Spleen (tissue), 13 donors: ENCODE measurements at places on chromosomes 3 and 15. TPM values are rescaled to one million over a fixed set of nuclear protein-coding genes. Genes with fewer than 3 reads are reported as not detected.
A peak's percentile ranks its signal among the peaks of the same experiment; 100 is the strongest.

Gene PLSCR4
- total RNA-seq: 32.5 TPM

Gene STRA6
- 1.8 TPM for total RNA-seq

Gene CELF6
- 2.6 TPM for total RNA-seq

Gene SLC51A
- 3.0 TPM for total RNA-seq

Gene CPNE9
- not detected for total RNA-seq

Gene CHRFAM7A
- 1.6 TPM for total RNA-seq

Gene DUOXA2
- not detected for total RNA-seq

Gene STXBP5L
- not detected for total RNA-seq

Gene PROK2
- 38.0 TPM for total RNA-seq

Gene XYLB
- total RNA-seq: 5.0 TPM

Gene DTX3L
- total RNA-seq: 67.4 TPM

Gene SUSD5
- 1.1 TPM for total RNA-seq

Gene DMXL2
- 72.8 TPM for total RNA-seq

Gene SHF
- total RNA-seq: 8.8 TPM

Gene TNNC1
- 1.7 TPM for total RNA-seq

GRCh38 chr15:55774113-55774970, 31.4 kb upstream of the PRTG start:
- no peak for DNase-seq
- no peak overlapping the region for H3K27ac ChIP-seq
- no peaks in the 10 kb centered on the region for H3K27me3 ChIP-seq
- H3K4me3 ChIP-seq: no peak overlapping the region
- no peaks in the 10 kb centered on the region for H3K36me3 ChIP-seq

DNA sequence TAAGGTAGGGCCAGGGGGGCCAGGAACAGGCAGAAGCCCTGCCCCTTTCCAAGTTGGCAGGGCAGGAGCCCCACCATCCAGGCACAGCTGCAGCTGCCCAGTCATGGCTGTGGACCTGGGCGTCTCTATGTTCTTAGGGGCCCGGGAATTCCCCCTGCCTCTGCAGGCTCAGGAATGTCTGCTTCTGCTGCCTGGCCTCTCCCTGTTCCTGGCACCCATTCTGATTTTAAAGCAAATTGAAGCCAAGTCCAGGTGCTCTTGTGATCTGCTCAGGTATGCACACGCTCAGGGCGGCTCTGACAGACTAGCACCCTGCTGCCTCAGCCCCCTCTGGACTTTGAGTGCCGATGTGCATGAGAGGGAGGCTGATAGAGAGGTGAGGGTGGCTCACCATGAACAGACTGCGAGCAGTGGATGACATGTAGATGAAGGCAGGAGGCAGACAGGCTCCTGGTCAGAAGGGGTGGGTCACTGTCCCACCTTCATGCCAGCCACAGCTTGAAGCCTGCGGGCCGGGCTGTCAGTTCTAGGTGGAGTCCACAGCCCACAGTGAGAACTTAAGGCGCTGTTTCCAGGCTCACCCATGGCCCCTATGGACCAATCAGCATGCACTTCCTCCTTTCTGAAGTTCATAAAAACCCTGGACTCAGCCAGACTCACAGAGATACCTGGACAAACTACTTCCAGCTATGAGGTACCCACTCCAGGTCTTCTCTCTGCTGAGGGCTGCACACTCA, 747.8 kb upstream of the GBE1 start:
- no peaks in the 10 kb centered on the region for H3K27me3 ChIP-seq
- no peaks in the 10 kb centered on the region for H3K36me3 ChIP-seq
- no peak overlapping the region for H3K4me3 ChIP-seq
- DNase-seq: no peak

DNA sequence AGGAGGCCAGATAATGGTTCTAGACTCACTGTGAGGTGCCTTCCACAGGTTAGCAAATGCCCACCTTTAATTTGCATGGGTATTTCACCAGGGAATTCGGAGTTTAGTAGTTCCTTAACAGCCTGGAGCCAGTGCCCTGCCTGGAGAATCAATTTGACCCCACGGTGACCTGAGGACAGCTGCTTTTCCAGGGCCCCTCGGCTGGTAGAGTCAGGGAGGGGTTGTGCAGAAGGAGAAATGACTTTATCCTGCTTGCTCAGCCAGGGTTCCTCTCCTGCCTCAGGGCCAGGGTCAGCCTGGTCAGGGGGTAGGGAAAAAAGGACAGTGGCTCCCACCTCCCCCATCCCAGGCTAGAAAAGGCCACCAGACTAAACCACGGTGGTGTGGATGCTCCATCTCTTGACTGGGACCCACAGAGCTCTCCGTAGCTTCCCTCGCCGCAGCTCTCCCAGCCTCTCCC, 12.0 kb downstream of the DLL4 start:
- DNase-seq: no peak
- peaks cover 76% of the 10 kb centered on the region for H3K4me1 ChIP-seq
- peak overlapping the region; percentile 91 for H3K27ac ChIP-seq

GRCh38 chr3:15277861-15278500, 54.4 kb downstream of the SH3BP5 start:
- no peak overlapping the region for H3K27ac ChIP-seq
- peaks cover 49% of the 10 kb centered on the region for H3K4me1 ChIP-seq
- H3K4me3 ChIP-seq: no peak overlapping the region
- DNase-seq: no peak
- no peaks in the 10 kb centered on the region for H3K36me3 ChIP-seq

- H3K36me3 ChIP-seq: peaks cover 7% of the 10 kb centered on the region
- H3K27me3 ChIP-seq: no peaks in the 10 kb centered on the region
- no peak overlapping the region for H3K27ac ChIP-seq
Observed at GRCh38 chr3:185935465-185936272, 2.1 kb downstream of the TRA2B start.

DNA sequence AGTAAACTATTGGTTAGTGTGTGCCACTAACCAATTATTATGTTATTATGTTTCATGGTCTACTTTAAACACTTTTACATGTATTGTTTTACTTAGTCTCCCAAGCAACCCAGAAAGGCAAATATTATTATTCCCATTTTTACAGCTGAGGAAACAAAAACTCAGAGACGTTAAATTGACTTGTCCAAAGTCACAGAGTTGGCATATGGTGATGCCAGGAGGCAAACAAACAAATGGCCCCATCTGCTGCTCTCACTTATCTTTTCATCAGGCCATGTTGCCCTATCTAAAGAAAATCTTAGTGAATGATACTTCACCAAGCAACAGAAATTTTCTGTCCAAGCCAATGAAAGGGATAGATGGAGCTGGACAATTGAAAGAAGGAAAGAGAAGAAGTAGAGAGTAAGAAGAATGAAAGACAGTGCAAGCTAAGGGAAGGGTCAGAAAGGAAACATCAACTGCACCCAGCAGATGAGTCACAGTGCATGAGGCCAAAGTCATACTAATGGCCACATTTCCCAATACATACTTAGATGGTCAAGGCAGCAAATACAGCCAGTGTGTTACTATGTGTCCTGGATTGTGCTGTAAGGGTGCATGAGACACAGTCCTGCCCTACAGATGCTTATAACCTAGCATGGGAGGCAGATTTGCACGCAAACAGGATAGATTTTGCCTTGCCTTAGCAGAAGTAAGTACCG, 266.9 kb downstream of the KCNMB2 start:
- H3K27me3 ChIP-seq: no peaks in the 10 kb centered on the region
- no peak for DNase-seq
- no peaks in the 10 kb centered on the region for H3K36me3 ChIP-seq
- H3K27ac ChIP-seq: no peak overlapping the region

GRCh38 chr3:88031642-88032077, 27.1 kb downstream of the CGGBP1 start:
- H3K36me3 ChIP-seq: no peaks in the 10 kb centered on the region
- no peaks in the 10 kb centered on the region for H3K4me1 ChIP-seq
- no peak for DNase-seq
- H3K27ac ChIP-seq: peak overlapping the region; percentile 71
- no peaks in the 10 kb centered on the region for H3K27me3 ChIP-seq

GRCh38 chr3:170749765-170750477, 120.1 kb downstream of the RPL22L1 start:
- no peak for DNase-seq
- H3K4me1 ChIP-seq: no peaks in the 10 kb centered on the region
- H3K36me3 ChIP-seq: no peaks in the 10 kb centered on the region
- peaks cover 8% of the 10 kb centered on the region for H3K27me3 ChIP-seq
- no peak overlapping the region for H3K4me3 ChIP-seq
- no peak overlapping the region for H3K27ac ChIP-seq

GRCh38 chr15:49979705-49980382, 139.2 kb downstream of the ATP8B4 start:
- no peaks in the 10 kb centered on the region for H3K27me3 ChIP-seq
- H3K27ac ChIP-seq: no peak overlapping the region
- no peak for DNase-seq
- H3K4me3 ChIP-seq: no peak overlapping the region

- DNase-seq: no peak
- H3K4me3 ChIP-seq: no peak overlapping the region
- H3K27ac ChIP-seq: no peak overlapping the region
- no peaks in the 10 kb centered on the region for H3K36me3 ChIP-seq
- H3K27me3 ChIP-seq: no peaks in the 10 kb centered on the region
- peaks cover 16% of the 10 kb centered on the region for H3K4me1 ChIP-seq
Observed at GRCh38 chr3:143843587-143843986, 4.7 kb downstream of the SLC9A9 start.

- no peak overlapping the region for H3K4me3 ChIP-seq
- H3K4me1 ChIP-seq: peaks cover 5% of the 10 kb centered on the region
- DNase-seq: no peak
- no peaks in the 10 kb centered on the region for H3K27me3 ChIP-seq
- H3K27ac ChIP-seq: no peak overlapping the region
- H3K36me3 ChIP-seq: peaks cover 7% of the 10 kb centered on the region
Observed at GRCh38 chr15:82168296-82168695, 94.2 kb downstream of the EFL1 start.

- H3K36me3 ChIP-seq: no peaks in the 10 kb centered on the region
- no peak overlapping the region for H3K27ac ChIP-seq
- H3K27me3 ChIP-seq: no peaks in the 10 kb centered on the region
Observed at GRCh38 chr3:130644628-130645253, 101.9 kb downstream of the PIK3R4 start.

GRCh38 chr15:83899670-83900069, 245.7 kb downstream of the ADAMTSL3 start:
- no peak overlapping the region for H3K27ac ChIP-seq
- no peaks in the 10 kb centered on the region for H3K36me3 ChIP-seq
- no peak overlapping the region for H3K4me3 ChIP-seq
- H3K27me3 ChIP-seq: no peaks in the 10 kb centered on the region

- DNase-seq: no peak
- H3K4me1 ChIP-seq: no peaks in the 10 kb centered on the region
- H3K4me3 ChIP-seq: no peak overlapping the region
- H3K36me3 ChIP-seq: no peaks in the 10 kb centered on the region
Observed at GRCh38 chr3:156382458-156383346, 172.2 kb downstream of the SSR3 start.

- H3K27me3 ChIP-seq: no peaks in the 10 kb centered on the region
- no peaks in the 10 kb centered on the region for H3K36me3 ChIP-seq
- H3K4me3 ChIP-seq: no peak overlapping the region
- DNase-seq: peak; percentile 41
- H3K4me1 ChIP-seq: peaks cover 37% of the 10 kb centered on the region
Observed at GRCh38 chr3:124780761-124781475, 50.7 kb downstream of the UMPS start.

GRCh38 chr3:141343865-141344271, 24.4 kb upstream of the ZBTB38 start:
- H3K4me1 ChIP-seq: no peaks in the 10 kb centered on the region
- no peak overlapping the region for H3K27ac ChIP-seq
- no peaks in the 10 kb centered on the region for H3K36me3 ChIP-seq
- DNase-seq: no peak

- H3K27ac ChIP-seq: no peak overlapping the region
- no peaks in the 10 kb centered on the region for H3K4me1 ChIP-seq
- H3K27me3 ChIP-seq: no peaks in the 10 kb centered on the region
- H3K36me3 ChIP-seq: no peaks in the 10 kb centered on the region
- no peak for DNase-seq
- H3K4me3 ChIP-seq: no peak overlapping the region
Observed at GRCh38 chr15:60070838-60071493, 66.9 kb downstream of the FOXB1 start.

DNA sequence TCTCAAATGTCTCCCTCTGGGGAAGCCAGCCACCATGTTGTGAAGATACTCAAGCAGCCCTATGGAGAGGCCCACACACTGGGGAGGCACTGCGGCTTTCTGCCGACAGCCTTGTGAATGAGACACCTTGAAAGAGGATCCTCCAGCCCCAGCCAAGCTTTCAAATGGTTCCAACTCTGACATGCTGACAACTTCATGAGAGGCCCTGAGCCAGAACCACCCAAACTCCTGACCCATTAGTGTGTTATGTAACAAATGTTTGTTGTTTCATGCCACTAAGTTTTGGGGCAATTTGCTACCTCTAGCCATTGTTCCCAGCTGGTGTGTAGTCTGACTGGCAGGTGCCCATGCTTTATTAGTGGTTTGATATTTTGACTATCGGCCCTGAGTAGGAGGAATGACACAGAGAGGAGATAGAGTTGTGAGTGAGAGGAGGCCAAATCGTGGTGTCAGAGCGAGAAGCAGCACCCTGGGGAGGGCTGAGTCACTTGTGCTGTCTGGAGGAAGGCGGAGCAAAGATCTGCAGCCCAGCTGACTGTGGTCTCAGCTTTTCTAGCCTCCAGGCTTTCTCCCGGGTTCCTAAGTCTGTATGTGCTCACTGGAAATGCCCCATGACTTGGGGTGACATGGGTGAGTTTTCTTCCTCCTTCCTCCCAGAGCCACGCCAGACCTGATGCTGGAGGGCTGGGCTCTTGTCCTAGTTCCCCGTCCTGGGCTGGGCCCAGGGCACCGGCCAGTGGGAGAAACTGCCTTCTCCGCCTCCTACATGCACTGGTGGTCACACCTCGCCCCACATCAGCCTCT, 56.7 kb upstream of the BLM start:
- DNase-seq: peak; percentile 85
- no peaks in the 10 kb centered on the region for H3K36me3 ChIP-seq

- peak; percentile 41 for DNase-seq
- no peak overlapping the region for H3K27ac ChIP-seq
- no peak overlapping the region for H3K4me3 ChIP-seq
- peaks cover 21% of the 10 kb centered on the region for H3K4me1 ChIP-seq
Observed at GRCh38 chr3:128351546-128351945, 115.1 kb downstream of the DNAJB8 start.

GRCh38 chr3:12613250-12613649, 50.7 kb downstream of the RAF1 start:
- DNase-seq: no peak
- H3K27me3 ChIP-seq: no peaks in the 10 kb centered on the region
- peaks cover 6% of the 10 kb centered on the region for H3K36me3 ChIP-seq
- peaks cover 18% of the 10 kb centered on the region for H3K4me1 ChIP-seq
- peak overlapping the region; percentile 19 for H3K27ac ChIP-seq

GRCh38 chr3:10548992-10549391, 43.6 kb upstream of the ATP2B2 start:
- H3K36me3 ChIP-seq: no peaks in the 10 kb centered on the region
- no peak overlapping the region for H3K4me3 ChIP-seq
- no peaks in the 10 kb centered on the region for H3K4me1 ChIP-seq
- DNase-seq: no peak
- no peak overlapping the region for H3K27ac ChIP-seq
- H3K27me3 ChIP-seq: no peaks in the 10 kb centered on the region

DNA sequence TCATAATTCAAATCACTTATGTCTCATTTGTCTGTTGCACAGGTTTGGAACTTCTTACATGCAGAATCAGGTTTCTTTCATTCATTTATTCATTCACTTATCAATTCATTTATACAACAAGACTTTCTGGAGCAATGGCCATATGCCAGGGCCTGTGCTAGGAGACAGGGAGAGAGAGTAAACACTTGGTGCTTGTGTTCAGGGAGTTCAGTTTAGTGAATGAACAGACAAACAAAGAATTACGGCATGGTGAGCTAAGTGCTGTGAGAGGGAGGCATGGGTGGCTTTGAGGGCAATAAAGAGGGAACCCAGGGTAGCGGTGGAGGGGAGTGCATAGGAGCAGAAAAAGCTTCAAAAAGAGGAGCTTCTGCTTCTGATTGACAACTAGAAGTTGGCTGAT, 8.5 kb upstream of the IREB2 start:
- no peak overlapping the region for H3K4me3 ChIP-seq
- no peaks in the 10 kb centered on the region for H3K4me1 ChIP-seq
- H3K36me3 ChIP-seq: no peaks in the 10 kb centered on the region
- no peak for DNase-seq
